Stimulated activated CD4-positive, alpha-beta T cell treated with anti-CD3 and anti-CD28 coated beads, Interleukin-12 subunit alpha, Interleukin-12 subunit beta, amount 100 ng/mL, for 48 hours (primary cell): ENCODE measurements at places on chromosomes 7 and 10.
A peak's percentile ranks its signal among the peaks of the same experiment; 100 is the strongest.

GRCh38 chr10:85612378-85612775 lies 754.2 kb downstream of the GRID1 start:
- peak; percentile 13 for DNase-seq

- no peak for DNase-seq
Measured at GRCh38 chr7:23472956-23473843, 2.9 kb upstream of the IGF2BP3 start.

GRCh38 chr10:32263300-32263699 lies 83.7 kb downstream of the EPC1 start:
- no peak for DNase-seq

DNA sequence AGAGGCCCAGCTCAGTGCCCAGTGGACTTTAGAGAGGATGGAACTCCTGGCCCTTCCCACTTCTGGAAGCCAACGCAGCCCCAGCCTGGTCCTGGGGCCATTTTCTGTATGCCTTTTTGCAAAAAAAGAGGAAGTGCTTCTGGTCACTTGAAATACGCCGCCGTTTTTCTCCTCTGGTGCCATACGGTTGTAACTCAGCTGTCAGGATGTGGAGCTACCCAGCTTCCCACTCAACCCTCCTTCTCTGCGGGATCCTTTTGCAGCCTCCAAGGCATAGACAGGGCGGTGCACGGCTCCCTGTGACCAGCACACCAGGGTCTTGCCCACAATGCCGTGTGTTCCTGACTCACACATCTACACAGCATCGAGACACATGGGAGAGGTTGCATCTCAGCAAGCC lies 369.6 kb downstream of the TCERG1L start:
- no peak for DNase-seq

DNA sequence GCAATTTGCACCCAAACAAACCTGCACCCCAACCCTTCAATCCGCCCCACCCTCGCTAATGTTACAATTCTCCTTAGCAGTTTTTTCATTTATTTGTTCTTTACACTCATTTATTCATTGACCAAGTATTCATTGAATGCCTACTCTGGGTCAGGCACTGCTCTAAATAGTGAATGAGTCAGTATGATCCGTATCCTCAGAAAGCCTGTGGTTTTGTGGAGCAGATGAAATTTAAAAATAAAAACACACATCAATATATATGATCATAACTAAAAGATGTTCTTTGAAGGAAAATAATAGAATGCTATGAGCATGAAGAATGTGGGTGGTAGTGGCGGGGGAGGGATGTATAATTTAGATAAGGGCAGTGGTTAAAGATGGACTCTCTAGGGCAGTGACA lies 13.3 kb downstream of the IFIT5 start:
- DNase-seq = no peak

- no peak for DNase-seq
Measured at GRCh38 chr7:100888291-100888987, 1.1 kb downstream of the UFSP1 start.

DNA sequence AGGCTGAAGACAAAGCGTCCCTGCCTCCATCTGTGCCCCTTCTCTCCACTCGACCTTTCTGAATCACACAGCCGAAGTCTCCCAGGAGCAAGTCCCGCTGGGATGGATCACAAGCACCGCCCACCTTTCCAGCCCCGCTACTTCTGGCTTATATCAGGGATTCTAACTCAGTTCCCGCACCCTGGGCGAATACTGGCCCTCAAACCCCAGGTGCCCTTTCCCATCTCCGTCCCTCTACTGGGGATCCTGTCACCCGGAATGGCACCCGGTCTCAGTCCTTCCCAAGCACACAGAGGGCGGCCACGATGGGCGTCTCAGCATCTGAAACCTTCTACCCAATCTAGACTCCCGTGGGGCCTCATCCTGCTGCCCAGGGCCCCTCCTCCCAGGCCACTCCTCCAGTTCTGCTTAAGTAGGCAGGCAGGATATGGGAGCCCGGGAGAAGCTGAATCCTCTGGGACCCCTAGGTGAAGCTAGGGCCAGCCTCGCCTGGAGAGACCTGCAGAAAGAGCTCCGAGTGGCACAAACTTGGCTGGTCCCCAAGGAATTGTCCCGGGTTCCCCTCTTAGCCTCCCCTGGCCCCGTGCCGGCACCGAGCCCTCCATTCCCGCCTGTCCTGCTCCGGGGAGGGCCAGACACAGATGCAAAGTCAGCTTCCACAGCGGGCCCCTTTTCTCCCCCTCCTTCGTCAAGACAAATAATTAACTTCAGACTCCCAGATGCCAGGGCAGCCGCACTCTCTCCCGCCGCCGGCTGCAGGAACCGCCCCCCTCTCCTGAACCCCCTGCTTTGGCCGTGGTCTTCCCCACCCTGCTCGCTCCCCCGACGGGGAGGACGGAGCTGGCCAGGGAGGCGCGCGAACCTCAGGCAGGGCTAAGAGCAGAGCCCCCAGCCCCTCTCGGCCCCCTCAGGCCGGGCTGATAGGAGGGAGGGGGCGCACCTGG lies 612 bp downstream of the KCP start:
- no peak for DNase-seq

DNA sequence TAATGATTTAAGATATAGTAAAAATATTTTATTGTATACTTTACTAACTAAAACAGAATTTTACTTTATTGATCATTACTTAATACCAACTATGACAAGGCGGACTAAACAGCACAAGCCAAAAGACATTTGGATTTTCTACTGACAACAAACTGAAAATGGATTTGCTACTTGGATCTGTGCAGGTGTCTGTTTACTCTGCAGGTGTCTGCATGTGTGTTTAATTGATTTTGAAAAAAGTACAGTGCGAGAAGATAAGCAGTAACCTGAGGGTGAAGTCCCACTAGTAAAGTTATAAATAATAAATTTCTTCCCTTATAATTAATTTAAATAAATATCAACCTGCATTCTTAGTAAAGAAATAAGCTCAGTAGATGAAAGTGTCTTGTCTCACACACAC lies 696.8 kb upstream of the MBL2 start:
- no peak for DNase-seq

DNA sequence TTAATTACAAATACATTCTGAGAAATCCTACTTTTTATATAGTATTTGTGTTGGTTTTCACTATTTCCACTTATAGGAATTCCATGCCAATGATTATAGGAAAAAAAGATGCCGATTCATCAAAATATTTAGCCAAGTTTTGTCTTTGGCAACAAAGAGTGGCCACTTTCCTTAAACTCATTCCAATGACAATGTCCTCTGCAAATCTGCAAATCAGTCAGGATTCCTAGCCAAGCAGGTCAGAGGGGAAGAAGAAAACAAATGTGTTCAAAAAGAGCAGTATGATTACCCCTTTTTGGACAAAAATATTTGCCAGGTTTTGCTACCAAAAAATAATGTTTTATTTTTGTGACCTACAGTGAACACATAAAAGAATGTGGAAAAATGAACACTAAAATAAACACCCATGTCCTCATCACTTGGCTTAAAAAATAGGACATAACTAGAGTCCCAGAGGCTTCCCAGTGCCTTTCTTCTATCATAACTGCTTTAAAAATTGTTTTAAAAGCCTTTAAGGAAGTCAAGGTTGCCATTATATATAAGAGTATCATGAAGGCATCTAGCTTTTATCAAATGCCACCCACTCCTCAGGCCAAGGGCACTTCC lies 125.9 kb downstream of the ADAM12 start:
- no peak for DNase-seq

GRCh38 chr10:113459626-113460280 lies 93.1 kb upstream of the HABP2 start:
- DNase-seq = no peak

DNA sequence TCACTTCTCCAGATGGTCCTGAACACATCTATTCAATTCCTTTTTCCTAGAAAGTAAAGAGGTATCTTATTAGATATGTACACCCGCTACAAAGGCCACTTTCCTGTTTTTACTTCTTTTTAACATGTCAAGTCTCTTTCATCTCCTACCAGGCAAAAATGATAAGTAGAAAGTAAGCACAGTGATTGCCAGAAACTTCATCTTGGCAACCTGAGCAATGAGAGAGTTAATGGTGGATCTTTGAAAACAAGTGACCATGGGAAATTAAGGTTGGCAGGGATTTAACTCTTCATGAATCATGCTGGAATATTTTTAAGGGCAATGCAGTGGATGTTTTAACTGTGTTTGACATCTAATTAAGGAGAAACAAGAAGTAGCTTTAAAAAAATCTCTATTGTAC lies 2.7 kb downstream of the SEMA3A start:
- no peak for DNase-seq

- DNase-seq = no peak
Measured at GRCh38 chr10:55550236-55550635, 749.2 kb upstream of the PCDH15 start.

DNA sequence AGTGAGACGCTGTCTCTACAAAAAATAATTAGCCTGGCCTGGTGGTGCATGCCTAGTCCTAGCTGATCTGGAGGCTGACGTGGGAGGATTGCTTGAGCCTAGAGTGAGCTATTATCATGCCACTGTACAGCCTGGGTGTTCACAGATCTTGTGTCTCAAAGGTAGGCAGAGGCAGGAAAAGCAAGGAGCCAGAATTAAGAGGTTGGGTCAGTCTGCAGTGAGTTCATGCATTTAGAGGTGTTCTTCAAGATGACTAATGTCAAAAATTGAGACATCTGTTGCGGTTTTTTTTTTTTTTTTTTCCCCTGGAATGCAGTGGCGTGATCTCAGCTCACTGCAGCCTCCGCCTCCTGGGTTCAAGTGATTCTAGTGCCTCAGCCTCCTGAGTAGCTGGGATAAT lies 5.4 kb downstream of the PPIA start:
- DNase-seq = no peak

DNA sequence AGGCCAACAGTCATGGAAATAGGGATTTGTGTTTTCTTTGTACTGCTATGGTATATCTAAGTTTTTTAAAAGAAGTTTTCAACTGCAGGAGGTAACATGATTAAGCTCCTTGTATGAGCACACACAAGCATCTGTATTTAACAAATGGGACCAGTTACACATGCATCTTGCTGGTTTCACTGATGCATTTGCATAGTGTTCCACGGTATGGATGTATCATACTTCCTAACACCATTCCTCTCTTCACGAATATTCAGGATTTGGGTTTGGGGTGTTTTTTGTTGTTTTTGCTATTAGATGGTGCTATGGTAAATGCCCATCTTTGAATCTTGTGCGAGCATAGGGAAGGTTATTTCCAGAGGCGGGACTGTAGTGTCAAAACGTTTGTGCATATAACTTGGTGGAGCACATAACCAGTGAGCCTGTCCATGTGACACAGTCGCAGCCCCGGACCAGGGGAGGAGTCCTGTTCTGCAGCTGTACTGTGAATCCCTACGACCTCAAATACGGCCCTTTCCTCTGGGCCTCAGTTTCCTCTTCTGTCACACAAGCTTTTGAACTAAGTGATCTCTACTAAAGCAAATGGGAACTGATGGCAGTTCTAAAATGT lies 1.9 kb downstream of the H2BK1 start:
- no peak for DNase-seq

GRCh38 chr10:94500063-94500462 lies 45.5 kb upstream of the HELLS start:
- no peak for DNase-seq

- no peak for DNase-seq
Measured at GRCh38 chr7:100509231-100509630, 25.5 kb downstream of the NYAP1 start.

DNA sequence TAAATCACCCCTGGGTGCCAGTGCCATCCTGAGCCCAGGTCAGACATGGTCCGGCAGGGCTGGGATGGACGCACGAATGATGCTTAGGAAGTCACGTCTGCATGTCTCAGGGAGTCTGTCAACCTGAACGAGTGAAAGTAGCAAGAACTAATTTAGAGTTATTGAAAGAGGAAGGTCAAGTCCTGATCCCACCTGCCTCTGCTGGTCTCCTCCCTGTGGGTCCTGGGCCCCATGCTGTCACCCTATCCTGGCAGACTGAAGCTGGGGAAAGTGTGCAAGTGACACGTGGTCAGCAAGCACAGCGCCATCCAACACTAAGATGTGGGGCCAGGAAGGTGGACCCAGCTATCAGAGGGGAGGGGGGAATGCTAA lies 26.1 kb upstream of the GRID1 start:
- DNase-seq = no peak

GRCh38 chr7:130144312-130145171 lies 60.7 kb downstream of the TMEM209 start:
- no peak for DNase-seq

DNA sequence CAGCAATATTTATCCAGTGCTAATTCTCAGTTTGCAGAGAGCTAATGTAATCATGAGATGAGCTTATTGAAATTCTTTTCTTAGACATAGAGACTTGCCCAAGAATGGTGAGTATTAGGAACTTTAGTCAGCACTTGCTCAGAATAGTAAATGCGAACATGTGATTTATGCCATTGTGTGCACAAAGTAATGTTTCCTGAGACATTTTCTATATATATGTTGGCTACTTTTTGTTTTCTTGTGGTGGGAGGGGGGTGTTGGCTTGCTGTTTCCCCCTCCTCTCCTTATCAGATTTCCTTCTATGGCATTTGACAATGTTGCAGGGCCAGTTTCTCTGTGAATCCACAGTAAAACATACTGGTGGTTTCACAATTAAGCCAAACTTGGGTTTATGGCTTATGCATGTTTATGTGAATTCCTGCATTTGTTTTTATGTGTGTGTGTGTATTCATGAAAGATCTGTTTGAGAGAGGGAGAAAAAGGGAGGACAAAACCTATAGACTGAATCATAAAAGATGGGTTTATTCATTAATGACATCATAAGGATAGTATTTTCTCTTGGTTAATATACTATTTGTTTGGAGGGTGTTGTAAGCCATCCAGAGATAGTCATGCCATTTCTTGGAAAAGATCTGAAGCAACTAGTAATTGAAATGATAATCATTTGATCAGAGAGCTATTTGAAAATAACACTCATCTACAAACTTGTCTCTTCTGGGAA lies 36.3 kb downstream of the ARID5B start:
- DNase-seq = no peak

GRCh38 chr10:91006752-91007346 lies 86.0 kb upstream of the ANKRD1 start:
- DNase-seq = no peak

- no peak for DNase-seq
Measured at GRCh38 chr7:26538689-26539088, 247.0 kb downstream of the SNX10 start.

- no peak for DNase-seq
Measured at GRCh38 chr7:142556740-142557139, 192.5 kb upstream of the PRSS1 start.

DNA sequence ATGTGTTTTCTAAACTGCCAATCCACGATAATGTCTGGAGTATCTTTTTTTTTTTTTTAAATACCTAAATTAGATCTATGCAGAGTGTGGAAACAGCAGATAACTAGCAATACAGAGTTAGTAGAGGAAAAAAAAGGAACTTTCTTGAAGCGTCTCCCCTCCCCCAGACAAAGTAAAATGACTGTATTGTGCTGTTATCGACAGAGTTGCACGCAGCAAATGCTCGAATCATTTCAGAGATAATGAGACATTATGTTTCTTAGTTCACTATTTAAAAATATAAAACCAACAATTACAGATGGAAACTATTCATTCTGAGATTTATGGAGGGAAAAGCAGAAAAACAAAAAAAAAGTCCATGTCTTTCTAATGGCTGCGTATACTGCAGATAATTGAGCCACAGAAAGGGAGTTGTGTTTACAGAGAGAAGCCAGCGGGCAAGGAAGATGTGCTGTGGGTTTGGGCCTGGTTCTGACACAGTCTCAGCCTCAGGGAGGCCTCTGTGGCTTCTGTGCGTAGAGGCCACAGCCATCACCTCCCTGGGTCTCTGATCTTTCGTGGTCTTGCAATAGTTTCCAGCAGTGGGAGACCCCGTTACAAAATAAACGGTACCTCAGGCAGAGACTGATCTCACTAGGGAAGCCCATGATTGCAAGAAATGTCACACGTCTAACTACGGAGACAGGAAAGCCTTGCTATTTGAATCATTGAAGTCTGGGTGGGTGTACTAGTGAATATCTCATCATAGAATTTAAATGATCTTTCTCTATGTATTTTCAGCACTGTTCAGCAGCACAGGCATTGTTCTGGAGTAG lies 19.1 kb upstream of the KLF6 start:
- DNase-seq = peak; percentile 65
